Uterine smooth muscle cell (primary cell): ENCODE measurements at places on chromosomes 2 and 18. TPM values are rescaled to one million over a fixed set of nuclear protein-coding genes. Genes with fewer than 3 reads are reported as not detected.

MROH2A gene
- total RNA-seq = not detected in 2 replicates

C2orf92 gene
- 2.0 and 2.5 TPM in 2 replicates for total RNA-seq

SLC16A14 gene
- total RNA-seq = 2.2 and 3.5 TPM in 2 replicates

ABHD1 gene
- total RNA-seq = under 0.01 TPM in 2 replicates

TRIM54 gene
- total RNA-seq = 0.33 and 0.37 TPM in 2 replicates

AGXT gene
- total RNA-seq = under 0.01 TPM in 1 of 2 replicates, not detected in the other

ACVR2A gene
- 10.1 and 15.1 TPM in 2 replicates for total RNA-seq

ATP6V1C2 gene
- under 0.01 TPM in 1 of 2 replicates, not detected in the other for total RNA-seq

NTSR2 gene
- not detected in 2 replicates for total RNA-seq

GULP1 gene
- total RNA-seq = 68.8 and 80.1 TPM in 2 replicates

CDH19 gene
- under 0.01 TPM in 1 of 2 replicates, not detected in the other for total RNA-seq

FAM110C gene
- not detected in 2 replicates for total RNA-seq

EGR4 gene
- total RNA-seq = not detected in 2 replicates

ESPNL gene
- 4.5 and 9.2 TPM in 2 replicates for total RNA-seq

TSPYL6 gene
- total RNA-seq = not detected in 2 replicates

GALNT3 gene
- 0.87 and 0.89 TPM in 2 replicates for total RNA-seq

PKP4 gene
- total RNA-seq = 24.6 and 32.0 TPM in 2 replicates

NYAP2 gene
- not detected in 2 replicates for total RNA-seq

MTA3 gene
- 29.7 and 32.5 TPM in 2 replicates for total RNA-seq

CYP26B1 gene
- 0.33 and 0.37 TPM in 2 replicates for total RNA-seq

DUSP11 gene
- total RNA-seq = 23.7 and 26.9 TPM in 2 replicates

FAM124B gene
- total RNA-seq = 0.12 and 0.22 TPM in 2 replicates

SPP2 gene
- total RNA-seq = not detected in 2 replicates

PDCD1 gene
- not detected in 2 replicates for total RNA-seq

IL1F10 gene
- not detected in 2 replicates for total RNA-seq

CABYR gene
- 3.9 and 7.2 TPM in 2 replicates for total RNA-seq

EVA1A gene
- 35.9 and 46.4 TPM in 2 replicates for total RNA-seq

EN1 gene
- under 0.01 TPM in 1 of 2 replicates, not detected in the other for total RNA-seq

MYO7B gene
- under 0.01 and 0.12 TPM in 2 replicates for total RNA-seq

PSTPIP2 gene
- 3.1 and 4.0 TPM in 2 replicates for total RNA-seq

ZNF638 gene
- total RNA-seq = 114 and 129 TPM in 2 replicates

CPS1 gene
- 12.2 and 21.2 TPM in 2 replicates for total RNA-seq

FOXD4L1 gene
- total RNA-seq = 0.12 TPM in 1 of 2 replicates, not detected in the other

CGREF1 gene
- 1.4 and 6.2 TPM in 2 replicates for total RNA-seq

MIB1 gene
- total RNA-seq = 78.5 and 82.9 TPM in 2 replicates

CHMP3 gene
- total RNA-seq = 118 TPM in 2 replicates

REEP1 gene
- total RNA-seq = 0.11 and 0.12 TPM in 2 replicates

SUMO1 gene
- 124 and 145 TPM in 2 replicates for total RNA-seq

CNOT11 gene
- 18.0 and 21.0 TPM in 2 replicates for total RNA-seq

IGFBP2 gene
- total RNA-seq = 119 and 136 TPM in 2 replicates

MC4R gene
- total RNA-seq = not detected in 2 replicates

HOXD9 gene
- 0.66 and 0.75 TPM in 2 replicates for total RNA-seq

CNRIP1 gene
- total RNA-seq = 27.4 and 31.3 TPM in 2 replicates

RAMP1 gene
- 13.1 and 40.0 TPM in 2 replicates for total RNA-seq

IL36RN gene
- total RNA-seq = under 0.01 TPM in 1 of 2 replicates, not detected in the other

ACMSD gene
- total RNA-seq = not detected in 2 replicates

TFCP2L1 gene
- total RNA-seq = under 0.01 TPM in 2 replicates

KIF3C gene
- total RNA-seq = 9.7 and 14.0 TPM in 2 replicates

CNDP1 gene
- 0.12 TPM in 1 of 2 replicates, not detected in the other for total RNA-seq

RPS27A gene
- total RNA-seq = 683 and 741 TPM in 2 replicates

ARMC9 gene
- total RNA-seq = 89.6 and 150 TPM in 2 replicates

IL18RAP gene
- not detected in 2 replicates for total RNA-seq

UGT1A9 gene
- total RNA-seq = not detected in 2 replicates

NEB gene
- total RNA-seq = 0.12 and 0.22 TPM in 2 replicates

CABLES1 gene
- 1.4 and 2.7 TPM in 2 replicates for total RNA-seq

VWA3B gene
- not detected in 2 replicates for total RNA-seq
